ENCODE measurements at places on chromosomes 5 and 9. TPM values are rescaled to one million over a fixed set of nuclear protein-coding genes. Genes with fewer than 3 reads are reported as not detected.

Gene CPEB4
- 23.2 TPM for total RNA-seq

Gene EGR1
- total RNA-seq = 9.5 TPM

Gene FAM81B
- not detected for total RNA-seq

Gene OR1Q1
- total RNA-seq = not detected

Gene PCDHB15
- total RNA-seq = 17.8 TPM

Data from uterus (tissue), 4 donors.